ENCODE measurements at places on chromosomes 3 and 15. TPM values are rescaled to one million over a fixed set of nuclear protein-coding genes. Genes with fewer than 3 reads are reported as not detected.

GRCh38 chr3:157533298-157534070 lies 30.3 kb upstream of the VEPH1 start:
- no peak for DNase-seq

- DNase-seq: no peak
These were observed 51.1 kb downstream of the CEP70 start for GRCh38 chr3:138542977-138543376.

DNA sequence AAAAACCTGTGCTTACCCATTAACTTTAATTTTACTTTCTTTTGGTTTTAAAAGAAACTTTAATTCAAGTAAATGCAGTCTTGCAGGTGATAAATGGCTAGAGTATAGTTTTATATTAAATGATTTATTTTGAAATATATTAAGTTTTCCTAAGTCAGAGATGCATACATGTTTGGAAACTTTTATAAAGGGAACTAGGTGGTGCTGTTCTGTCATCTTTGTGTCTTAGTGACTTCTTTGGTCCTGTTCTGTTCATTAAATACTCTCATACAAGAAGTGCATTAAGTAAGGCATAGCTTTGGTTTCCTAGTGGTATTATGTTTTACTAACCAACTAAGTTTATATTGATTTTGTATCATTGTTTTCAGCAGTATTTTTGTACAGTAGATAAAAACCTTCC lies 15.6 kb downstream of the CADM2 start:
- no peak for DNase-seq

Gene CCR2
- 1.2 TPM for total RNA-seq

DNA sequence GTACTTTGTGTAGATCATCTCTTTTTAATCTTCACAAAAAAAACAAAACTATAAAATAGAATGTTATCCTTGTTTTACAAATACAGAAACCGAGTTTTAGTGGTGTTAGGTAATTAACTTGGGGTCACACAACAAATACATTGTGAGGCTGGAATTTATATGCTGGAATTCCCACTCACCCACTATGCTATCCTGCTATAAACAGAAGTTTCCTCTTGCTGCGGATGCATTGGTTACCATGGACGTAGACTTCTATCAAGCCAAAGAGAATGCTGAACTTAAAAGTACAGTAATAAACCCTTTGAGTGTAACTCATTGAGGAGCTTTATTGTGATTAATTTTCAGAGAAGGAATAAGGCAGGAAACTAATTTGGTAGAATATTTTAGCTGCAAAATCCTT lies 9.2 kb downstream of the SNAP23 start:
- no peak for DNase-seq

Gene SLC28A2
- total RNA-seq: 2.6 TPM

Gene TLR9
- total RNA-seq: 0.89 TPM

GRCh38 chr3:4943549-4943948 lies 35.7 kb upstream of the BHLHE40 start:
- no peak for DNase-seq

DNA sequence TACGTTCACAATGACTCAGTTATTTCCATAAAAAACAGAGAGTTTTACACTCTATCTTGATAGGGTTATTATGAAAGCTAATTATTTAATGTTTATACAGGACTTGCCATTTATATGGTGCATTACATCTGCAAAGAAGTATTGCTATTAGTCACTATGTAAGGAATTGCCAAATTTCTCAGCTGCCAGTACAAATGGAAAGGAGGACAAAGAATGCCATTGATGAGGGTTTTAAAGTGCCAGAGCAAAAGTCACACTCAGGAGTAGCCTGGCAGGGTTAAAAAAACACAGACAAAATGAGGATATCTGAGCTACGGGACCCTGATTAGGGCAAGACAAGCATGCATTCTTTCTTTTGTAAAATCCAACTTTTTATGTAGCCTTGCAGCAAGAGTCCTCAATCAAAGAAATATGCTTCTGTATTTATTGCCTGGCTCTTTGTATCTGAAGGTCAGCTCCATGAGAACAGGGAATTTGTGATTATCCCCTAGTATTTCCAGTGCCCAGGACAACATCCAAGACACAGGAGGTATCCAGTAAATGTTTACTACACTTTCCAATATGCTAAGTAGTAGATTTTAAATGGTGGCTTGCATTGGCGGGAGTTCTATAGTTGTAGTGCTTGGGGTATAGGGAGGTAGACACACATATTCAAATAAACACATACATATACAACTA lies 1013.6 kb downstream of the ROBO1 start:
- DNase-seq: no peak

GRCh38 chr3:33750211-33750548 lies 32.1 kb upstream of the CLASP2 start:
- no peak for DNase-seq

- DNase-seq: no peak
These were observed 15.3 kb upstream of the MCCC1 start for GRCh38 chr3:183114384-183115178.

DNA sequence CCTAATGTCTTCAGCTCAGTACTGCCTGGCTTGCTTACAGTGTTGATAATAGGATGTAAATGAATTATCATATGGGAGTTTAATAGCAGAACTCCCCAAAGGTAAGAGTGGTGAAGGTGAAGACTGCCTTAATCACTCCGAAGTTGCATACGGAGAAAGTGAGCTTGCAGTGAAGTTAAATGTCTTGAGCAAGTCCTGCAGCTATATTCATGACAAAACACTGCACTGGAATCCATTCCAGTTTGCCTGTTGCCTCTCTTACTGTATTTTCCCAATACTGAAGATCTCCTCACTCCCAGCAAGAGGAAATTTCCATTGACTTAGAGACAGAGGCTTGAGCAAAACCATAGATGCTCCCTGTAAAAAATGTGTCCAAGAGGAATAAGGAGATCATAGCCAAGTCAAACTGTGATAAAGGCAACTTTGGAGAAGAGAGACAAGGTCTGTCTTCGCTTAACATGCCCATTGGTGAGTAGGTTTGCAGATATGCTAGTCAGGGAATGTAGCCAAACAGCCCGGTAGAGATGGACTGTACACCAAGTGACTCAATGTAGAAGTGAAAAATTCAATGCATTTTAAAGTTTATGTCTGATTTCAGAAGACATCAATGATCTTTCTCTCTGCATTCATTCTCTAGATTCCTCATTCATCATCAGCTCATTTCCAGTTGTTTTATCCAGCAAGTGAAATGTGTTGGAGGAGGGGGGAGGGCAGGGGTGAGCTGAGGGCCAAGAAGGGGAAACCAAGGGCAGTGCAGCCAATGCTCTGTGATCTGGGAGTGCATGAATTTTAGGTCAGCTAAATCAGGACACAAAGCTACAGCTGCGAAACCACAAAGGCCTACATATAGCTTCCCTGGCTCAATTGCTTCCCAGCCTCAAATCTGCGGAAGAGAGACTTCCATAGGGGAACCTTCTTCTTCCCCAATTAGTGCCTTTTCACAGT lies 667.1 kb upstream of the NR2F2 start:
- no peak for DNase-seq

DNA sequence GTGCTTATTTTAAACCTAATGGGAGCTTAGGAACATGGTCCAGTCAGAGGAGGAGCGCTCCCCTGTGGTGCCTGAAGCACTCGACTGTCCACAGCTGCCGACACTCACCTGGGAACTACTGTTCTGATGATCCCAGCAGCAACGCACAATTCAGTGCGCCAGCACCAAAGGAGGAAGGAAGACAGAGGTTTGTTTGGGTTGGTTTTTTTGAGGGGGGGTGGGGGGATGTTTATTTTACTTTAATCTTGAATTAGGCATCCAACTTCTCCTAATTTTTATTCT lies 48.8 kb upstream of the VGLL4 start:
- no peak for DNase-seq

Gene FAH
- 21.9 TPM for total RNA-seq

DNA sequence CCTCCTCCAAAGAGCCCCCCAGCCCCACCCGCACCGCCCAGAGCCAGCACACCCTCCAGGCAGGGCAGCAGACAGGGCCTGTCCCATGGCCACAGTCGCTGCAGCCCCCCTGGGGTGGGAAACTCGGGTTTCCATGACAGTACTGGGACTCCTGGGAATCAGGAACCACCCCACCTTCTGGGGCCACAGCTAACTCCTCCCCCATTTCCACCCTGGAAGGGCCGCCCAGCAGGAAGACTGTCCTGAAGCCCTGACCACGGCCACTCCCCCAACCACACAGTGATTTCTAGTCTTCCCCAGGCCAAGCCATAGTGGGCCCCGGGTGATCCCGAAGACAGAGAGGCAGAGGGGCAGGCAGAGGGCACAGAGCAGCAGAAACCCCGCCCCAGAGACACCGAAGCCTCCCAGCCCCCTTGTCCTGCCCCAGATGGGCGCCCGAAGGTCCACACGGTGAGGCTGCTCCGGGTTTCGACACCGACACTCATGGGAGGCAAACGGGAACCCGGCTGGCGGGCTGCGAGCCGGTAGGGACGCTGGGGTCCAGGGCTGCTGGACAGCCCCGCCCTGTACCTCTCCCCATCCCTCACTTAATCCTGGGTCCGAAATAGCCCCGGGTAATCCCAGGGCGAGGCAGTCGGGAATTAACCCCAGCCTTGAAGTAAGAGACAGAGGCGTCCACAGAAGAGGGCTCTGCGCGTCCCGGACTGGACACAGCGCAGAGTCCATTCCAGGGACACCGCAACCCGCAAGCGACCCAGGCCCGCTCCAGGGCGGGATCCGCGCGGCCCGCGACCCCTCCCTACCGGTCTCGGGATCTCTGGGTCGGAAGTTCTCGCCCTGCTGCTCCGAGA lies 138.4 kb downstream of the NUP210 start:
- DNase-seq: no peak

DNA sequence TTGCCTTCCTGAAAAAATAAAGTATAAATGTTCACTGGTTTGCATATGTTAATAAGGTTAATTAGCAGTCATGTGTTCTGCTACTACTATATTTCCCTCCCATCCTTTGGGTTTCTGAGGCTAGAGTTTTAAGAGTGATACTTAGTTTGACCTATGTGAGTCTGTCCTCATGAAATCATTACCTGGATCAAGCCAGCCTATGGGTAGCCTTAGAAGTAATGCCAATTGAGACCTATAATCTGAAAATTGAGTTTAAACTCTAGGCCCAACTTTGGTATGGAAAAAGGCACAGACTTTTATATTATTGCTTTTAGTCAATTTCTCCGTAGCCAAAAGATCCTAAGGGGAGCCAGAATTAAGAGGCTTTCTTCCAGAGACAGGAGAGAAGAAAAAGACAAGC lies 18.4 kb upstream of the SOX2 start:
- no peak for DNase-seq

DNA sequence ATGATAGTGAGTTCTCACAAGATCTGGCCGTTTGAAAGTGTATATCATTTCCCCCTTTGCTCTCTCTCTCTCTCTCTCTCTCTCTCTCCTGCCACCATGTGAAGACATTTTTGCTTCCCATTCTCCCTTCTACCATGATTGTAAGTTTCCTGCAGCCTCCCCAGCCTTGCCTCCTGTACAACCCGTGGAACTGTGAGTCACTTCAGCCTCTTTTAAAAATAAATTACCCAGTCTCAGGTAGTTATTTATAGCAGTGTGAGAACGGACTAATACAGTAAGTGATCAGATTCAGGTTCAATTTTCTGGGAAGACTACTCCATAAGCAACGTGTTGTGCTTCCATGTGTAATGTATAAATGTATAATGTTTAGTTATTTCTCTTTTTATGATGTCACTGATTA lies 29.2 kb downstream of the CADPS start:
- no peak for DNase-seq

DNA sequence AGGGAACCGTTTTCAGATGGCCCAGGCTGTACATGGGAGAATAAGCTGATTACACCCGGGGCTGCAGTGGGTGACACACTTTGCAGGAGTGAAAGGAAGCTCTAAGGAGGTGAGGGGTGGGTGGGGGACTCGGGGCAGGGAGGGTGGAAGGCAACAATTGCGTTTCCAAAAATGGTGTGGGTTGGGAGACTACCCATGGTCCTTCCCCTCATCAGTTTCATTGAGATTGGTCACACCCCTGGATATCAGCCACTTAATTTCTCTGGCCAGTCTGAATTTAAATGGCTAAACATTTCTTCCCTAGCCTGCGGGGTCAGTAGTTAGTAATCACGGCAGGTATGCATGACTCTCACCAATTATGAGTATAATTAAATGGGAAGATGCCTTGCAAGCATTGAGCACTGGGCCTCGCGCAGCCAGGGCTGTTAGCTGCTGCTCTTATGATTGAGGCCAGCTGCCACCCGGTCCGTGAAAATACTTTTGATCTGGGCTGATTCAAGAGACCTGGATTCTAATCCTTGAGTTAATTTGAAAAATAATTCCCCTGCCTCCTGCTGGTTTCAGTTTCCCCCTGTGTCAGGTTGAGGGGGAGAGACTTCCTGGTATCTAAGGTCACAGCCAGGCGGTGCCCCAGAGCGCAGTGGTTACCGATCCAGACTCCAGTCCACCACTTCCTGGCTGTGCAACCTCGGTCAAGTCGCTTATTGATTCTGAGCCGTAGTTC lies 23.3 kb downstream of the SLC6A6 start:
- peak; percentile 53 for DNase-seq

DNA sequence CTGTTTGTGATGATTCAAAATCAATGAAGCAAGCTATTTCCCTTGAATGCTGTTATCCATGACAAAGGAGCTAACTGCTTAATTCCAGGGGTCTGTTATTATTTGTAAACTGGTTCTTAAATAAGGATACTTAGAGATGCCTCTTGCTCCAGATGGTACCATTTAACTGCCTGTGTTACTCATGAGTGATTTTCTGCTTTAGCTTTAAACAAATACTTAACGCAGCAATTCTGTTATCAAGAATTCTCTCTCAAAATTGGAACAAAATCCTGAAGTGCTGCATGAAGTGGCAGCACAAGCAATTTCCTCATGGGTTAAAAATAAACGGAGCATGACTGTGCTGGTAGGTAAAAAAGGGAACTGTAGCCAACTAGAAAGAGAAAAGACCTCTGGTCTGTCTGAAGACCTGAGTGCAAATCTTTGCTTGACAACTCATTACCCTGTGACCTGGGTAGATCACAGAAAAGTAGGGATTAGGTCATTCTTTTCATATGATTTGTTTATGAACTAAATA lies 62.5 kb upstream of the GBE1 start:
- DNase-seq: no peak

DNA sequence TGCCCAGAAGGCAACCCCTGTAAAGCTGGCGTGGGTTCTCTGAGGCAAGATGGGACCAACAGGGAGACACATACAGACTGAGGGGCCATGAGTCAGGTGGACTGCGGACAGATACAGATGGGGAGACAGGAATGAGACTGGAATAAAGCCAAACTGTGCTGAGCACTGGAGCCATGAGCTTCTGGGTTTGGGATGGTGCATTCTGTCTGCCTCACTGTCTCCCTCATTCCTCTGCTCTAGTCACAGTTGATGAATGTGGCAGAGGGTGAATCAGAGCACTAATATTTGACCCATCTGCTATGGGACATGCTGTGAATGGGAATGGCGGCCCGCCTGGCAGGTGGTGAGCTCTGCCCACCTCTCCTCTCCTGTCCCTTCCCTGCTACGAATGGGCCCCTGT lies 262.9 kb downstream of the EPHB1 start:
- DNase-seq: no peak

GRCh38 chr3:165259541-165260193 lies 63.5 kb upstream of the SLITRK3 start:
- DNase-seq: no peak

- DNase-seq: no peak
These were observed 248.4 kb upstream of the LMCD1 start for GRCh38 chr3:8253201-8253600.

Gene COPS2
- total RNA-seq: 43.5 TPM

All from mucosa of descending colon (tissue), 3 donors.